IPS DF 6.9 (cell line): ENCODE measurements at places on chromosomes 3 and 15.

GRCh38 chr3:9749645-9750555, at the start of gene OGG1:
TSS of gene OGG1 (plus strand) at chr3:9749952. CDS start at chr3:9750287, 335 bp downstream.
- DNase-seq, result peak; percentile 93

DNA sequence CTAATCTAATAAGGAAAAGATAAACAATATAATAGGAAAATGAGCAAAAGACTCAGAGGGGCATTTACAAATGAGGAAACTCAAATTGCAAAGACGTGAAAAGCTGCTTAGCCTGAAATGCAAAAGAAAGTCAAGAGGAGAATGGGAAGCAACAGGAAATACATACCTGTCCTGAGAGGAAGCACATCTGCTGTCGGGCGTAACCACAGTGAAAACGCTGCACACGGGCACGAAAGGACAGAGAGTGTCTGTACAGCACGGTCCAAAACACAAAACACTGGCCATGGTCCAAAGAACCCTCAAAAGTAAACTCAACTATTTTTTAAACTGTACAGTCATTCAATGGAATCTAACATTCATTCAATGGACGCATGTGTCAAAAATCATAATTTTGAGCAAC, 100.6 kb downstream of the CHSY1 start:
- no peak for DNase-seq

DNA sequence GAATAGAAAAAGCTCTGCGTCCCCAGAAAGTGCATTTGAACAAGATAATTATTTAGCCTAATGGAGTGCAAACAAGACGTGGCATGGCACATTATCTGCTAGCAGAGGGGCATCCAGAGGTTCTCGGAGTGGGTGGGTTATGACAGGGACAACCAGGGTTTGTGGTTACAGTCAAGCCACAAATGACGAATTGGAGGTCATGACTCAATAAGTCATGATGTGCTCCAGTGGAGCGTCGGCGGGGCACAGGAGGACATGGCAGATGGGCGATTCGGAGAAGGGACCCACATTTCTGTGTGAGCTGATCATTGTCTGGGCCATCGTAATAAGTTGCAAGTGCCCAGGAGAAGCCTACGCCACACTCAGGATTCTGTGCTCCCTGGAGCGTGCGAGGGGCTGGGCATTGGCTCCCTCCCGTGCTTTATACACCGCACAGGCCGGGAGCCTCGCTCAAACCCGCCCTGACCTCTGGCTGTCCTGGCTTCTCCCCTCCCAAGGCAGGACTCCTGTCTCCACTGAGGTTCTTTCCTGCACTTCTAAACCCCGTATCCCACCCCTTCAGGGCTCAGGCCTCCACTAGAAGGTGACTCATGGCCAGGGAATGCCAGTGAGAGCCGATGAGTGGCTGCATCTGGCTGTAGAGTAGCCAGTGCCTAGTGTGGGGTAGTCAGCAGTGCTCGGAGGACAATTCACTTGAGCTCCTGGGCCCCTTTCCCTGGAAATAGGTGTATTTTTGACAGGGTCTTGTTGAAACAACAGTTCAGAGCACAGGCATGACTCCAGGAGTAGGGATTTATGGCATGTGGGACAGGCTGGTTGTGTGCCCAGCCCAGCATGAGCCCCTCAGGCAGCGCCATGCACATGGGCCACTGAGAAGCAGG, 67.4 kb downstream of the GRIP2 start:
- no peak for DNase-seq

GRCh38 chr3:176872771-176873209, 324.5 kb downstream of the TBL1XR1 start:
- DNase-seq, result peak; percentile 63
